Cardiac fibroblast (primary cell): ENCODE measurements at places on chromosomes 4 and X.

DNA sequence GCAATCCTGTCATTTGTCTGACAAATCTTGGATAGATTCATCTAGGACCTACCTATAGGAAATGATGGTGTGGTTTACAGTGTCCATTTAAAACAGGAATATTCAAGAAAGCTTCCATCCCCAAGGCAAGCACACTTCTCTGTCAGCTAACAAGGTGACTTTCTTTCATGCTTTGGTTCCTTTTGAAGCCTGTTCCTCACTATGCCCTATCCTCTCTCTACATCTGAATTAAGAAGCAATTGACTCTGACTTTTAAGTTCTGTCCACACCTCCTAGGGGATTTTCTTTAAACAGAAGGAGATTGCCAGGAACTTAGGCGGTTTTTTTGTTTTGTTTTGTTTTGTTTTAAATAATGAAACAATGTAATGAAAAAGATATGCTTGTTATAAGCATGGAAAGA lies 1181.4 kb upstream of the TENM3 start:
- no peak for DNase-seq

GRCh38 chr4:144557404-144557803 lies 88.6 kb upstream of the HHIP start:
- DNase-seq: peak; percentile 58

DNA sequence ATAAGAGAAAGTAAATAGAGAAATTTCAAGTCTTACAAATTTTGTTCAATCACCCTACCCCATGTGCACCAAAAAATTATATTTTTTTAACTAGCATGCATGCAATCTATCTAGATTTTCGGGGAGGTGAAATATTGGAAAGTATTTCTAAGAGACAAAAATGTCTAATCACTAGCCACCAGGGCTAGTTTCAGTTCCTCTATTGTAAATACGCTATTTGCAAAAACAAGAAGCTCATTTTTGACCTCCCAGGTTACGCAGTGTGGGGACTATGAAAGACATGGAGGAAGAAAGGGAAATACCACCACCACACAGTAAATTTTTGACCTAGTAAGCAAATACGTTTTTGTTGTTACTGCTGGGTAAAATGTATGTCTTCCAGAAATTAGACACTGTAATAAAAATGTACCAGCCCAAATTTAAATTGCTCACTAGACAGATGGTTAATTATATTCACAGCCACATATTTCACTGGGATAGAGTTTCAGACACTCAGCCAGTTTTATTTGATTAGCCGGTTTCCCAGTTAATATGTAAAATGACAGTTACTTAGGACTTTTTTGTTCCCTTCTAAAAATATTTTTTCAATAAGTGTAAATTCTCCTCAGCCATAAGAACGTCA lies 2.2 kb downstream of the NEXMIF start:
- no peak for DNase-seq

GRCh38 chrX:141314441-141314840 lies 72.1 kb upstream of the SPANXC start:
- peak; percentile 23 for DNase-seq
